Omental fat pad (tissue), 4 donors: ENCODE measurements at places on chromosomes 1 and 21.

DNA sequence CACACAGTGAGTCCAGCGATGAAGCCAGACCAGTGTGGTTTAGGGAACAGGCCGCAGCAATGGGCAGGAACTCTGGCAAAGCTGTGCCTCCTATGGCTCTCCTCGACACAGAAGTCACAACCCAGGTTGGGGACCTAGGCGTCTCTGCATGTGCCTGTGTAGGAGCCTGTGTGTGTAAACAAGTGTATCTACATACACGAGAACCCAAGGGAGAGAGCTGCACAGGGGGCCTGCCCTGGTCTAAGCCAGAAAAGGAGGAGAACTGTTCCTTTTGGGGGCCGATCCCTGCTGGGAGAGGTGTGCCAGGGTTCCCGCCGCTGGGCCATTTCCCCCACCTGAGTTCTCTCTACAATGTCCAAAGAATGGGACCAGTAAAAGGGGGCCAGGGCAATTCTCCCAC, 56.0 kb downstream of the CD247 start:
- no peak for DNase-seq

GRCh38 chr1:182685215-182685614, 828 bp upstream of the RGS8 start:
- no peak for DNase-seq

DNA sequence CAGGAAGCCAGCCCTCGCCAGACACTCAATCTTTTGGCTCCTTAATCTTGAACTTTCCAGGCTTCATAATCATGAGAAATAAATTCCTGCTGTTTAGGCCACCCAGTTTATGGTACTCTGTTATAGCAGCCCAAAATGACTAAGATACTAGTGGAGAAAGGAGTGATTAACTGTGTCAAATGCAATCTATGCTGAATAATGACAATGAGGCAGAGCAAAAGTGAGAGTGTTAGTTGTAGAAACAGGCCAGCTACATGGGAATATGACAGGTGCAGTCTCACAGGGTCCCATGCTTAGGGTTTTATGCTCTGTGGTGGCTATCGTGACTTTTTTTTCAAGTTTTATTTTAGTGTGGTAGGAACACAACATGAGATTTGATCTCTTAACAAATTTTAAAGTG, 888.8 kb downstream of the TTLL7 start:
- DNase-seq, result no peak

- DNase-seq, result no peak
These were observed 1.3 kb upstream of the TNNT2 start for GRCh38 chr1:201378804-201379203.

DNA sequence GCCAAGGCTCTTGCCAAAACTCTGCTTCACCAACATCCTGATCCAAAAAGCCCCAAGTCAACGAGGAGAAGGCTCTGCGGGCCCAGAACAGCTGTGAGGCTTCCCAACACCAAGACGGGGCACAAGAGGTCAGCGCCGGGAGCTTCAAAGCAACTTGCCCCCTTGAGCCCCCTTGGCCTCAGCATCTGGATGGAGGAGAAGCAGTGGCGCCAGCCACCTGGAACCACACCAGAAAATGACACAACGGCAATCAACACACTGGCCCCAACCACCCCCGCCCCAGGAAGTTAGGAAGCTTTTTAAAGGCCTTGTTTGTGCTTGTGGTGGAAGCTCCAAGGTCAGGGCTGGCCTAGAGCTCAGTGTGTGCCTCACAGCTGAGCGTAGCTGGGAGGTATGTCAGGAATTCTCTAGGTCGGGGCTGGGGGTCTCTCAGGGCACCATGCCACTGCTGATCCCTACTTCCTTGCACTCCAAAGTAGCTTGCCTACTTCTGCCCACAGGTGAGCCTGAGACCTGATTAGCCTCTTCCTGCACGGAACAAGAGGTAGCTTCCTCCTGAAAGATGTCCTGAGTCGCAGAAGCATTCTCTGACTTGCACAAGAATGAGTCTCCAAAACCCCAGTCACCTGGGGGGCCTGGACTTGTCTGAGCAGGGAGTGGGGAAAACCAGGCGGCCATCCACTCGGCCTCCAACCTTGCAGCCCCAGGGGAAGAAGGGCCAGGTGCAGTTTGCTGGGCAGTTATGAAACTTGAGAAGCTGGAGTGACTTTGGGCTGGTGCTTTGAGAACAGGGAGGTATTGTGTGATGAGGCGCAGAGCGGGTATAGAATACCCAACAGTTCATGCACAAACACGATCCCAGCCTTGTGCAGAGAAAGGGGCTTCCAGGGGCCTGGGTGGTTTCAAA, 9.7 kb upstream of the SRP9 start:
- no peak for DNase-seq

- no peak for DNase-seq
These were observed 33.8 kb upstream of the FCRL3 start for GRCh38 chr1:157734321-157734720.

DNA sequence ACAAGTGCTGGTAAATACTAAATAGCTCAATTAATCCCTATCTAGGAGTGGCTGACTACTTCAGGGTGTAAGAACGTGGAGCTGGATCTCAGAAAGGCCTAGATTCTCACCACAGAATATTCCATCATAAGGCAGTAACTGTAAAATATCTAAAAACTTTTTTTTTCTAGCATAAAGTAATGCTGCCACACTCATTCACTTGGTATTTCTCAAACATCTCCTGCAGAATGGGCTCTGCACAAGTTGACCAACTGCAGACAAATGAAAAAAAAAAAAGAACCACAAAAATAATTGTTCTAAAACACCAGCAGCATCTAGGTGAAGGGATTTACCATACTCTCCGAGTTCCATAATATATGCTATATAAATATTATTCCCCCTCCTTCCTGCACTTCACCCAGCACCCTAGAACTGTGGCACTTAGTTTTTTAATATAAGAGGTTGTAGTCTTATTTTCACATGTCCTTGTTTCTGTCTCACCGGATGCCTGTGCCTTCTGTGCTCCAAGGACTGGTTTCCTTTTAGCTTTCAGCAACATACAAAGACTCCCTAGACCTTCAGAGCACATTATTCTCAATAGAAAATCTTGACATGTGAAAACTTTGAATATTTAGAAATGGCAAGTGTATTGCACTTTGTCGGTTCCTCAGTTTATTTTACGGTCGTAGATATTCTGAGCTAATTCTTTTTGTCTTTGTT, 8.9 kb downstream of the VSIG8 start:
- no peak for DNase-seq

- DNase-seq, result no peak
These were observed 27.4 kb downstream of the PHGDH start for GRCh38 chr1:119739150-119739549.

DNA sequence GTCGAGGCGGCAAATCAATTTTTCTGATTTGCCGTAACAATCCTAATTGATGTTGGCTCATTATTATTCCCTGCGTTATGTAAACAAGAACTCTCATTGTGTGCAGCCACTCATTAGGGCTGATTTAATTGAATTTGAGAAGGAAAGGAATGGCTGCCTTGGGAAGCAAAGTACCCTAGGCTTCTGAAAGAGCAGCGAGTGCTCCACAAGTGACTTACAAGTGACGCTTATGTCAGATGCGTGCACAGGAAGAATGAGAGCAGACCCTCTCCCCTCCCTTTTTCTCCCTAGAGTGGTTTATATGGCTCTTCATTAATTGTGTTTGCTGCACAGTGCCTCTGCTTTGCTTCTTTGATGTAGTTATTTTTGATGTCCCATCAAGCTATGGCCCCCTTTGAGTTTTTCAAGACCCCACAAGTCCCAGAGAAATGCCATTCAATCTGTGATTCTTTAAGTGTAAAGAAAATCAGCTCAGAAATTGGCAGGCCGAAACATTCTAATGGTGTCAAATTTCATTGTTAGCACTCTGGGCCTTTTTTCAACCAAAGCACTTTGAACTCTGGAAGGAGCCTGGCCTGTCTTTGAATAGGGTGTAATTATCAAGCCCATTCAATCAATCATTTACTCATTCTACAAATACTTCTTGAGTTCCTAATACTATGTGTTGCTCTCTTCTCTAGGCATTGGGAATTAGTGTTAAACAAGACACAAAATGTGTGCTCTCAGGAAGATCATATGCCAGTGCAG, 86.8 kb upstream of the VAV3 start:
- no peak for DNase-seq

DNA sequence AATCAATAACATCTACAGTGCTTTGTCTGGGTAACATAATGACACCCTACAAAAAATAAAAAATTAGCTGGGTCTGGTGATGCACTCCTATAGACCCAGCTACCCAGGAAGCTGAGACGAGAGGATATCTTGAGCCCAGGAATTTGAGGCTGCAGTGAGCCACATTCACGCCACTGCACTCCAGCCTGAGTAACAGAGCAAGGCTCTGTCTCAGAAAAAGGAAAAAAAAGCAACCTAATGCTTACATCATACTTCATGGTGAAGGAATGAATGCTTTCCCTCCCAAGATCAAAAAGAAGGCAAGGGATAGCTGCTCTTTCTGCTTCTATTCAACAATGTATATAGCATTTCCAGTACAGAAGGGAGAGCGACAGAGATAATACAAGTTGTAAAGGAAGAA, 24.2 kb upstream of the CTTNBP2NL start:
- no peak for DNase-seq

GRCh38 chr1:248000169-248000568, 13.3 kb upstream of the OR2L5 start:
- DNase-seq, result no peak

DNA sequence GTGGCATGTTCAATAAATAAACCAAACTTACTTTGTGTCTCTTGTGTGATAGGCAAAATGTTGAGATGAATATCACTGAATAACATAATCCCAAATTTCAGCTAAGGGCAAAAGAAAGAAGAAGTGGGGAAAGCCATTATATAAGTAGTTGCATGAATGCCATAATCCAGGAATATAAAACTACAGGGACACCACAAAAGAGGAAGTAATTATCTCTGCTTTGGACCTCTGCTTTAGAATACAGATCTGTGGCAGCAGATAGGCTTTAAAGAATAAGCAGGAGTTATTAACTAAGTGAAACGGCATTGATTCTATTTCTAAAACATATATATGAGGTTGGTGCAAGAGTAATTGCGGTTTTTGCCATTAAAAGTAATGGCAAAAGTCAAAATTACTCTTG, 288.5 kb upstream of the SNX7 start:
- no peak for DNase-seq

DNA sequence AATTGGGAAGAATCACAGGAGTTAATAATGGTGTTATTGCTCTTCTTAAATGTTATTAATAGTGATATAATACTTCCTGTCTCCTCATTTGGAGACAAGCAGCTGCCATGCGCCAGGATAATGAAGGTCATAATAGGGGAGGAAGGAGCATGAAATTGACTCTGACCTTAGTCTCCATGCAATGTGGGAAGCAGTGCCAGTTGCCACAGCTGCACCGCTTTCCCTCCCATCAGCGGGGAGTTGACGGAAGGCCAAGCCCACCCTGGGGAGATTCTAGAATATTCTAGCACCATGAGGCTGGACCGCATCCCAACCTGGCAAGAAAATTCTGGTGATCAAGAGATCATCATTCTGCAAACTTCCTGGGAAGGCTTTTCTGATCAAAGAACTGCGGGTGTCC, 11.0 kb upstream of the OLIG1 start:
- no peak for DNase-seq

GRCh38 chr1:119003413-119004128, 15.4 kb upstream of the TBX15 start:
- no peak for DNase-seq

- DNase-seq, result no peak
These were observed 4.4 kb upstream of the ACOT7 start for GRCh38 chr1:6397844-6398441.

DNA sequence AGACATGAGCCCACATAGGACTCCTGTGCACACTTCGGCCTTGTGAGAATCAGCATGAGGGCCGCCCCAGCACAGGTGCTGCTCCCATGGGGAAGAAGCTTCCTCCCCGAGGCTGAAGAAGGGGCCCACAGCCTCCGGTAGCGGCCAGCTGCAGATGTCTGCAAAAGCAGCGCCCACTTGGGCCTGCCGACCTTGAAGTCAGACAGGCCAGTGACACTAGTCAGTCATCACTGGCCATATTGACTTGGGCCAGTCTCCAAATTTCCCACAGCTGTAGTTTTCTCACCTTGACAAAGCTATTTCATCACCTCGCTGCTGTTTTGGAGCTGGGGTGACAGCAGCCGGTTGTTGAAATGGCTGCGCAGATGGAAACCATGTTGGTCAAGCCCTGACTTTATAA, 83.0 kb downstream of the RIPK4 start:
- DNase-seq, result no peak
